Renal cortical epithelial cell (primary cell): ENCODE measurements at places on chromosomes 13 and 19.

DNA sequence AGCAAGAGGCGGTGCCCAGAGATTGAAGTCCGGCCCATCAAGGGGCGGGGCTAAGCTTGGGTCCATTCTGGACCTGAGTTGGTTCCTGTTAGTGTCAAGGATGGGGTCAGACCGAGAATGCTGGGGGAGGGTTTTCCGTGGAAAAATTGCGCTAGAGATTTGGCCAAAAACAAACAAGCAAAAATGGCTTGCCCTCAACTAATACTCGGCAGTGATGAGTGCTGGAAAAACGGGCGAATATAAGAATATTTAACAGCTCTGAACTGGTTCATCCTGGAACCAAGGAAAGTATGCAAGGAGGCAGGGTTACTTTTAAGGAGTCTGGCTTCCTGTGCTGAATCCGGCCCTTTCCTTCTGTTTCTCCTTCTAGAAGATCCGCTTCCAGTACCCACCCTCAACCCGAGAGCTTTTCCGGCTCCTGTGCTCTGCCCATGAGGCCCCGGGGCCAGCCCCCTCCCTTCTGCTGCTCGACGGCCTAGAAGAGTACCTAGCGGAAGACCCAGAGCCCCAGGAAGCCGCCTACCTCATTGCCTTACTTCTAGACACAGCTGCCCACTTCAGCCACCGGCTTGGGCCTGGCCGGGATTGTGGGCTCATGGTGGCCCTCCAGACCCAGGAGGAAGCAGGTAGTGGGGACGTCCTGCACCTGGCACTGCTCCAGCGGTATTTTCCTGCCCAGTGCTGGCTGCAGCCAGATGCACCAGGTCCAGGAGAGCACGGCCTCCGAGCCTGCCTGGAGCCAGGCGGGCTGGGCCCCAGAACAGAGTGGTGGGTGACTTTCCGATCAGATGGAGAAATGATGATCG lies 880 bp downstream of the SWSAP1 start:
- DNase-seq: no peak

DNA sequence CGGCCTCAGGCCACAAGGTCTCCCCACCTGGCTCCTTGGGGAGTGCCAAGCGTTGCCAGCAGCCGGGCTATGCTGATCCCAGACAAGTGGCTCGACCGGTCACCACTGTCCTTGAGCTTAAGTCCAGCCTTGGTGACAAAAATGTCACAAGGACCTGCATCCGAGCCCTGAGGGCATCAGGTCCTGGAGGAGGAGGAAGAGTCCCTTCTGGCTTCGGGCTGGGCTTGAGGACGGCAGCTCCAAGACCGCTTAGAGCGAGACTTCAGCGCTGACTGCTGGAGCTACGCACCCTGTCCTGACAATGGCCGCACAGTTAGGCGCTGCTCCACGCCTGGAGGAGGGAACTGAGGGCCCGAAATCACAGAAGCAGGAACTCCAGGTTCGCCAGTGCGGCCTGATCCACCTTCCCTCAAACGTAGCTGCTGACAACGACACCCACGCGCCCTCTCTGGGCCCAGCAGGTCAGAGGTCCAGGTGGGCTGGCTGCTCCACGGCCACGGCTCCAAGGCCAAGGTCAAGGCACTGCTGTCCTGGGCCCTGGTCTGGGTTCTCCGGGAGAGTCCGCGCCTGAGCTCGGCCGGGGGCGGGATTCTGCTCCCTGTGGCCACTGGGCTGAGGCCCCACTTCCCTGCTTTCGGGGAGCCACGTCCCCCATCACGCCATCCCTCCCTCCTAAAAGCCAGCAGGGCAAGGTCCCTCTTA lies 7.0 kb downstream of the SBNO2 start:
- DNase-seq: no peak

- DNase-seq: peak; percentile 67
These were observed 12.2 kb upstream of the UBE2L5 start for GRCh38 chr13:30409886-30410704.

- DNase-seq: no peak
These were observed 4.4 kb downstream of the GRTP1 start for GRCh38 chr13:113359571-113359970.

DNA sequence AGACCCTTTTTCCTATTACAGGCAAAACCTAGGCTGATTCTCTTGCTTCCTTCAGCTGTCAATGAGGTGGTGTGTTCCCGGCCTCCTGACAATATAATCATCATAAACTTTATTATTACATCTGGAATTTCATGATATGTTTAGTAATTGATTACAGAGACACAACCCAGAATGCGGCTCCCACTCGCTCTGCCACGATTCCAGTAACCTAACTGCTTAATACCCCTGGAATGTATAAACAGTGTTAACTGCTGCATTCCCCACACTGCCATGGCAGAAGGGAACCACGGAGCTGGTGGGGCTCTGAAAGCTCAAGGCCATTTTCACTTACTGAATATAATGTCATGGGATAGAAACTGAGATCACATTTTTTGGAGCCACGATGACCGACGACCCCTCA lies 17.1 kb downstream of the TSHZ3 start:
- DNase-seq: no peak

DNA sequence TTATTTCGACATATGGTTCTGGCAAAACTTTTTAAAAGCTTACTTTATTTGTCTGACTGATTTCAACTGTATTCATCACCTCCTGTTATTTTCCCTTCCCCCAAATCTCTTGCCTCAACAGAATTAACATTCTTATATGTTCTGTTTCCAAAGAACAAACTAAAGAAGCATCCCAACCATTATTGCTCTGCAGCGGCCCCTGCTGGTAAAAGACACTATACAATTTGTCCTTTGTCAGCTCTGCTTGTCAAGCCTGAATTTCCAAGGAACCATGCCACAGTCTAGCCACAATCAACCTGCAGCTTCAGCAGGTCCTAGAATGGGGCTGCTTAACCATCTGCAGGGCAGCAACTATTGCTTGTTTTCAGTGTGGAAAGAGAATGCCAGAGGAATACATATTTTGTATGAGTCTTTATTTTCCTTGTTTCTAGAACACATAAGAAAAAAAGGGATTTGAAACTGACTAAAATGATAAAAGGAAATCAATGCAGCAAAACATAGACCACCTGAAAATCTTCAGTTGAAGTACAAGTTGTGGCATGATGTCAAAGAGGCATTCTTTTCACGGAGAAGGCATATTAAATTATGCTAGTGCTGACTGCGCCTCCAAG lies 845.3 kb downstream of the DIAPH3 start:
- peak; percentile 56 for DNase-seq

GRCh38 chr19:53545271-53546065 lies 7.5 kb downstream of the ZNF331 start:
- DNase-seq: peak; percentile 67

DNA sequence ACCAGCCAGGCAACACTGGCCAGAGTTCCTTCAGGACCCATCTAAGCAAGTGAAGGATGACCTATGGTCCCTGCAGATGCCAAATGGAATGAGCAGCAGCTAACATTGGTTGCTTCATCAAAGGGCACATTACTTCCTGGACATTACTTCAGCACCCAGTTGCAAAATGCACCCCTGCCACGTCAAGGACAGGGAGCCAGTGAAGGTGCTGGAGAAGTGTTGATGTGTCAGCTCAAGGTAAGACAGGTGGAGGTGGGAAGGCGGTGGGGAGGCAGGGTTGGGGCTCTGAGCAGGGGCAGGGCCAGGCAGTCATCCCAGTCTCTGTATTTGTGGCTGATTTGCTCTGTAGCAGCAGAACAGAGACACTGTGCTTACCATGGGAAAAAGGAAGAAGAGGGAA lies 14.6 kb downstream of the CSNK1A1L start:
- DNase-seq: no peak

- DNase-seq: no peak
These were observed 29.5 kb downstream of the SLC15A1 start for GRCh38 chr13:98722958-98723357.

DNA sequence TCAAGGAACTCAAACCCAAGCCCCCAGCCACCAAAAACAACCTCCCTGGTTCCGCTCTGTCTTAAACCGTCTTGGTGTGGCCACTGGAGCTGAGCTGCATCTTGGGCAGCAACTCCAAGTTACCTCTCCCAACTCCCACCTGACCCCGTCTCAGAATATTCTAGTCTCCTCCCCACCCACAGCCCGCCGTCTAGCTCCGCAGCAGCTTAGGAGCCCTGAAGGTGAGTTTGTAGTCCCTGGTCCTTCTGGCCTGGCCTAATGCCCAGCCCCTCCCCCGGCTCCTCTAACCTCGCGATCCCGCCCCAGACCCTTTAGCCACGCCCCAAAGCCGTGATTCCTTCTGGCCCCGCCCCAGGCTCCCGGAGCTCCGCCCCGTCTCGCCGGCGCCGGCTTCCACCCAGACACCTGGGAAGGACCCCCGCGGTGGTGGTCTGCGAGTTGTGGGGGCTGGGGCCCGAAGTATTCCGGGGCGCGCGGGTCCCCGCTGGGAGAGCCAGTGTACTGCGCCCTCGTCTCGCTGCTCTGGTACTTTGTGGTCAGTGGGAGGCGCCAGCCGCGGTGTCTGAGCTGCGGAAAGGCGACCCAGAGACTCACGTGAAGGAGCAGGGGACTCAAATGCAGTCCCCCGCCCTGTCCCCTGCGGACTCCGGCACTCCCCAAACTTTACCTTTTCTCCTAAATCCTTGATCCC lies 2.5 kb upstream of the LHB start:
- no peak for DNase-seq

- DNase-seq: no peak
These were observed 4.1 kb upstream of the NANOS3 start for GRCh38 chr19:13872695-13873389.

DNA sequence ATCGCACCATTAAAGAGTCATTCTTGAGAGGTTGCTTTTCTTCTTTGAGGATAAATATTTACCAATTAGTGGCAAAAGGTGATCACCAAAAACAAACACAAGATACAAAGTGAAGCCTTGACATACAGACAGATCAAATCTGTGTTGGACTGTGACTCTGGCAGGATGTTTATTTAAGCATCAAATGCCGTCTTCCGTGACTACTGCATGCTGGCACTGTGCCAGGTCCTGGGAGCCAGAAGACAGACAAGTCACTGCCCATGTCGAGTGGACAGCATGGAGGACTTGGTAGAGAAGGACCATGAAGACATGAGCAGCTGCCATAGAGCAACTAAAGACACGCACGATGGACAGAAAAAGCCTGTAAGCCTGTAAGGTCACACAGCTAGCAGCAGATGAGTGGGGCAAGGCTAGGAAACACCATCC lies 92.8 kb upstream of the FARP1 start:
- peak; percentile 63 for DNase-seq

GRCh38 chr13:61170856-61171255 lies 244.8 kb downstream of the PCDH20 start:
- DNase-seq: peak; percentile 51

DNA sequence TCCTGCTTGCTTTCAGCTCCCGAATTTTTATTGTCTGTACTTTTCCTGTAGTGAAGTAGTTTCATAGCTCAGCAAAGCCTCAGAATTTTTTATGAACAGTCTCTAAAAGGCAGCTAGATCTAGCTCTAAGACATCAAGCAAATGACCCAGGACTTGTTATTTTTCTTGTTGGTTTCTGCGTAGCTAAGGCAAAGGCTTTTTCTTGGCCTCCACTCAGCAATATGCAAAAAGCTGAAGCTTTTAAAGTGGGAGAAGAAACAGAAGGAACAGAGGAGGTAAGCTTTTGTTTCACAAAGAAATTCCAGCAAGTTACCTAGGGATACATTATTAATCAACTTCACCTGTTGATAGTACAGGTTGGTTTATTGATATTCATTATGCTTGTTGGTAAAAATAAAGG lies 235.9 kb downstream of the PCDH20 start:
- DNase-seq: no peak

DNA sequence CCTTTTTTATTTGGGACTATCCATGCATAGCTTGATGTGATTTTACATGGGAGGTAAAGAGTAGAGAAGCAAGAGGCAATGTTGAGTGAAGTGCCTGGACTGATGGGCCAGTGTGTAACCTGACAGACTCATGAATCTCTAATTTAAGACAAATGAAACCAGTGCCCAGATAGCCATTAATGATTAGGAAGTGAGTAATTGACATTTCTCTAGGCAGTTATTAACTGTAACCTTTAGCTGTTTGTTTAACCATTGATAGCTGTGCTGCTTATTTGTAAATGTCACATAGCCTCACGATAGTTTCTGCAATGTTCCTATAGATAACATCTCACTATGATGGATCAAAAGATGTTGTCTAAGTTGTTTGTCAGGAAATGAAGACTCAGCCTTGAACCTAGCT lies 1047.5 kb upstream of the SPRY2 start:
- peak; percentile 86 for DNase-seq

- DNase-seq: no peak
These were observed 146.6 kb upstream of the GJB6 start for GRCh38 chr13:20378721-20379120.

- no peak for DNase-seq
These were observed 10.6 kb upstream of the RETN start for GRCh38 chr19:7658219-7658686.

- no peak for DNase-seq
These were observed 104.5 kb upstream of the DIAPH3 start for GRCh38 chr13:60268203-60268555.

DNA sequence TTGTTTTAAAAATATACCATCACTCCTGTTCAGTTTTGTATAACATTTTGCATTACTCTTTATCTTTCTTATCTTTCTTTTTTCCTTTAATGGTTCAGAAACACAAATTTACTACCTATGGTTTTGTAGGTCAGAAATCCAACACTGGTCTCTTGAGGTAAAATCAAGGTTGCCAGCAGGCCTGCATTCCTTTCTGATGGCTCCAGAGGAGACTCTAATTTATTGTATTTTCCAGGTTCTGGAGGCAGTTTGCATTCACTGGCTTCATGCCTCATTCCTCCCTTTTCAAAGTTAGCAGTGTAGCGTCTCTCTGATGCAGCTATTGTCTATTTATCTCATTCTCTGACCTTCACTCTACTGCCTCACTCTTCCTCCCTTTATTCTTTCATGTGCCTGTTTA lies 767.4 kb downstream of the SLITRK6 start:
- no peak for DNase-seq

- no peak for DNase-seq
These were observed 106.2 kb downstream of the DNAJC15 start for GRCh38 chr13:43129511-43130110.

DNA sequence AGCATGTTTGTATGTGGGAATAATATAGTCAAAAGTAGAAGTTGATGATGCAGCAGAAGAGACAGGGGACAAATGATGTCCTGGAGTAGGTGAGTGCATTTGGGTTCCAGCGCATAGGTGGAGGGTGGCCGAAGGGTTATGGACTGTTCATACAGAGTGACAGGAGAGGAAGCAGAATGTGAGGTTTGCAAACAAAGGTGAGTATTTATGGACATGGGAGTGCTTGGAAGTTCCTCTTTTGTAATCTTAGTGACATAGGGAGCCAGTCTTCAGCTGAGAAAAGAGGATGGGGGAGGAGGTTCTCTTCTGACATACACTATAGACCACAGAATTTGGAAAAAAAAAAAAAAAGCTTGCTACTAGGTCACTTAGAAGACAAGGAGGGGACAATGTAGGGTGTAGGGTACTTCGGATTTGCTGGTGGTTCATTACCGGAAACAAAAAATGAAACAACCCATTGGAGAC lies 331.6 kb downstream of the DLEU7 start:
- DNase-seq: no peak

- DNase-seq: no peak
These were observed 13.3 kb downstream of the ZNF574 start for GRCh38 chr19:42089191-42089750.
